Femur (tissue), 1 donor: ENCODE measurements at places on chromosomes 11 and 22.

GRCh38 chr22:50505776-50506610 is 1.5 kb downstream of the LMF2 start:
- DNase-seq: no peak

- no peak for DNase-seq
Observed at GRCh38 chr11:28627690-28628255, 519.6 kb downstream of the METTL15 start.

DNA sequence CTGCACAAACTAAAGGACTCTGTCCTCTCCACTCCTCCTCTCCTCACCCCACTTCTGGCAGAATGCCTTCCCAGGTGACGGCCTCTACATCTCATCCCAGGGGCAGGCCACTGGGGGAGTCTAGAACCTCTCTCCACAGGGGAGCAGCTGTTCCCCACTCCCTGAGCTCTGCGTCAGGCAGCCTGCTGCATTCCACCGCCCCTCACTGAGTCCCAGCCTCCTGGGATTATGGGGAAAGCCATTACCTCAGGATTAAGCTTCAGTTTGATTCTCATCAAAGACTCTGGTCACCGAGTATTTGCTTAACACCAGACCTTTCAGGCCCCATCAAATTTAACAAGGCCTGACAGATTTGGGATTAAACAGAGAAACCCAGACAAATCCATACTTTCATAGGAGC is 405.9 kb downstream of the NXPE2 start:
- DNase-seq: no peak

GRCh38 chr11:73653996-73654395 is 7.6 kb downstream of the PLEKHB1 start:
- no peak for DNase-seq

DNA sequence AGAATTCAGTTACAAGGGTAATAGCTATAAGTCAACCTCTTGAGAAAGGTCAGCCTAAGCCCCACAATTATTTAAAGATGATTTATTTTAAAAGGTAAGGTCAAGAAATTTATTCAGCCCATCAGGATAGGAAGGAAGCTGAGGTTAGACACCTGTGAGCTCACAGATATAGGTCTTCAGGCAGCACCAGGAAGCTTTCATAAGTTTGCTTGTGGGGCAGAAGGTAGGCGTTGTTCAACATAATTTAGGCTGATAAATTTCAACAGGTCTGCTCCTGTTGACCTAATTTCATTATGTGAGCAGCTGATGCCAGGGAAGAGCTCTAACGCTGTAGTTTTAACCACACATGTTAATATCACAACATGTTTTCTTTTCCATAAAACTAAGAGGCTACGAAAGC is 118.1 kb upstream of the APOA1 start:
- no peak for DNase-seq

- DNase-seq: no peak
Observed at GRCh38 chr11:76219243-76219642, 12.9 kb upstream of the WNT11 start.

GRCh38 chr11:83285151-83285770 is 906 bp downstream of the CCDC90B start:
- DNase-seq: no peak

DNA sequence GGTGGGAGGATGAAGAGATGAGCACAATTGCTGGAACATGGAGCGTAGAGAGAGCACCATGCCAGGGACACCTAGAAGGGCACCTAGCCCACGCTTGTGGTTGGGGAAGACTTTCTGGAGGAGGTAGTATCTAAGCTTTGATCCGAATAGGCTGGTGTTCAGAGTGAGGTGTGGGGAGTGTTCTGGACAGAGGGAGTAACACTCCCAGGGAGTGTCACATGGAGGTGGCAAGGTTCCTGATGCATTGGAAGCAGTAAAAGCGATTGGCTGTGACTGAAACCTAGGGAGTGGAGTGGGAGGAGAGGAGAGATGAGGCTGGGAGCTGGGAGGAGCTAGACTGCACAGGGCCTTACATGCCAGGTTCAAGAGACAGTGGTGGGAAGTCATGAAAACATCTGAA is 188.0 kb upstream of the NCAM1 start:
- DNase-seq: no peak

- DNase-seq: no peak
Observed at GRCh38 chr11:12818333-12819015, 144.3 kb downstream of the TEAD1 start.

- DNase-seq: peak; percentile 80
Observed at GRCh38 chr22:37802310-37803194, 5.2 kb upstream of the GCAT start.

GRCh38 chr22:35526333-35526979 is 14.2 kb upstream of the RASD2 start:
- no peak for DNase-seq

DNA sequence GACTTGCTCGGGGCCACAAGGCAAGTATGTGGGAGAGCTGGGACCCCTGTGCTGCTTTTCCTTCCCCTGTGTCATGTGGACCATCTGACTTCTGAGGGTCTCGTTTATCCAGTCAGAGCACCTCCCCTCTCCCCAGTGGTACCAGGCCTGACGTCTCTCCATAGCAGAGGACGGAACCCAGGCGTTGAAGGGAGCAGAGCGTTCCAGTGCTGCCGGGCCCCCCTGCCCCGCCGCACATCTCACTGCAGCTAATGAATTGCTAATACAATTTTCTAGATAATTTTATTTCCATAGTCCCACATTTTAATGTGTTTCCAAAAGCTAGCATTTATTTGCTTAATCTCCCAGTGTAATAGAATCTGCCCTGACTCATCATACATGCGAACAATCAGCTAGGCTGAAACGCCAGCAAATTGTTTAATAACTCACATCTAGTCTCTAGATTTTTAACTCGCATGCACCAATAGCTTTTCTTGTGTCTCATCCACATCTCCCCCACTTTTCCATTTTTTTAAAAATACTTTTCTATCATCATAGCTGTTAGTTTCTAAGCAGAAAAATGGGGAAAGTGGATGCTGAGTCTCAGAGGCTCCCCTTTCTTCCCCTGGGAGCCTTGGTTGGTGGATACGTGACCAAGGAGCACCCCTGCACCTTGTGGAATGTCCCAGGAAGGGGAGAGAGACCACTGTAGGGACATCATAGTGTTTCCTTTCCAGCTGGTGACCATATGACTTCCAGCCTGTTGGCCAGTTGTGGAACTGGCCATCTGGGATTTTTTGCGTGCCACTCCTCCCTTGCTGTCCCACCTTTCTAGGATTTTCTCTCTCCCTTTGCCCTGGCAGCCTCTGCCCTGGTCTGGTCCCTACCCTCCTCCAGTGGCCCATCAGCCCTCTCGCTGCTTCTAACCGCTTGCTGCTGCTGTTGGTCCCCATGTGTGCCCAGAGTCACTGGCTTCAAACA is 58.6 kb upstream of the NNMT start:
- no peak for DNase-seq

GRCh38 chr11:62245271-62245753 is 3.3 kb downstream of the SCGB1D2 start:
- peak; percentile 27 for DNase-seq

- DNase-seq: no peak
Observed at GRCh38 chr11:95524314-95525036, 265.1 kb downstream of the FAM76B start.

DNA sequence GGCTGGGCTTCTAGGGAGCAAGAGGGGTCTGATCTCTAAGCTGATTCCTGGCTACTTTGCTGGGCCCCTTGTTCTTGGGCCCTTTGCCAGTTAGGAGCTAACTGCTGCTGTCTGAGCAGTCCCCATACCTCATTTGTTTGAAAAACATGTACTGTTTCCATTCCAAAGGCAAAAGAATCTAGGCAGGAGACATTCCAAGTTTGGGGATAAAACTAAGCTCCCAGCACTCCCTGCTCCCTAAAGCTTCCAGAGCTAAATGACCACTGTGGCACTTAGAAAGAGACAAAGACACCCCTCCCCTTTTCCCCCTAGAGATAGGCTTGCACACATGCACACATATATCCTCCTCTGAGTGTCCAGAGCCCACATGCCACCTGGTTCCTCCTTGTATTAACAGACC is 22.7 kb upstream of the RRM1 start:
- DNase-seq: no peak

DNA sequence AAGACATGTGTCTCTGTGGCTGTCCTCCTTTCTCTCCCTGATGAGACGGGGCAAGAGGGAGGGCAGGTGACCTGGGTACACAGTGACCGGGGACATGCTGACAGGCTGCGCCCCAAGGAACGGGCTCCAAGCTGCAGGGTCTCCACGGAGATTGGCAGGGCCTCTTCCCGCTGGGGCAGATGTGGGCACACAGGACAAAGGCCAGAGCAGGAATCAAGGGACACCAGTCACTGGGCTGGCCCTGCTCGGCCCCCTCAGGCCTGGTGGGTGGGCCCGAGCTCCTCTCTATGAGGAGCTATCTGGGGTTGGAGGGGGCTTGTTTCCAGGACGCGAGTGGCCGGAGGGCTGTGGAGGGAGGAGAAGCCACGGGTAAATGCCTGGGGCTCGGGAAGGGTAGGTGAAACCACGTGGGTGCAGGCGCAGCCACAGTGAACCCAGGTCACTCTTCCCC is 11.2 kb downstream of the PNPLA5 start:
- no peak for DNase-seq

GRCh38 chr11:125372911-125373310 is 123.2 kb downstream of the FEZ1 start:
- DNase-seq: no peak

DNA sequence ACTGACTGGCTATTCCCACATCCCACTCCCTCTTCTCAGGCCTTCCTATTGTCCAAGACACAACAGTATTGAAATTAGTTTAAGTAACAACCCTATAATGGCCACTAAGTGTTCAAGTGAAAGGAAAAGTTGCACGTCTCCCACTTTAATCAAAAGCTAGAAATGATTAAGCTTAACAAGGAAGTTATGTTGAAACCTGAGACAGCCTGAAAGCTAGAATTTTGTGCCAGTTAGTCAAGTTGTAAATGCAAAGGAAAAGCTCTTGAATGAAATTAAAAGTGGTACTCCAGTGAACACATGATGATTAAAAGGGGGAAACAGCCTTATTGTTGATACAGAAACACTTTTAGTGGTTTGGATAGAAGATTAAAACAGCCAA is 332.7 kb downstream of the CASP12 start:
- DNase-seq: no peak

- no peak for DNase-seq
Observed at GRCh38 chr22:43830931-43831560, 18.9 kb upstream of the EFCAB6 start.

DNA sequence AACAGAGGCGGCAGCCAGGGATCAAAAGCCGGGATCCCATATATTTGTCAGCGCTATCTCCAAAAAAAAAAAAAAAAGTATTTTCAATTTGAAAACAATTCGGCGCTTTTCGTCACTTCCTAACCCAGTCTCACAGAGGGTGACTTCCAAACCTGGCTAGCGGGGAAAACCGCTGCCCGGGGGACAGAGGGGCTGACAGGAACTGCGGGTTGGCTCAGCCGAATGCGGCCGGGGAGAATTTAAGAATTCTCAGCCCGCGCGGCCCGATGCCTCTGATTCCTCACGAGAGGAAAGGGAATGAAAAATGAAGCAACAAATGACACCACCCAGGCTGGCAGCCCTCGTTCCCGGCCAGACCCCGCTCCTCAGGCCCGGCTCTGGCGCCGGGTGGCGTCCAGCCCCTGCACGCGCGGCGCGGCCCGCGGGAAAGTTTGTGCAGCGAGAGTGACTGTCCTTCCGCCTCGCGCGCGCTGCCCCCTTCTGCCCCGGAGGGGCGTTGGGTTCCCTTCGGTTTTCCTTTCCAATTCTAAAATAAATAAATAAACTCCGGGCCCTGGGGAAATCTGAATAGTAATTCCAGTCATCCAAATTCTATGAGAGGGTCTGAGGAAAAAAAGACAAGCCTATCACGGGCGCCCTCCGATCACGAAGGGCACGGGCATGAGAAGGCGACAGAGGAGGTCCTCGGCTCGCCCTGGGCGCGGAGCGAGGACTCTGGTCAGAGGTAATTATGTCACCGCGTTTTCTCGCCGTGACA is 4.8 kb upstream of the PAX6 start:
- peak; percentile 21 for DNase-seq

DNA sequence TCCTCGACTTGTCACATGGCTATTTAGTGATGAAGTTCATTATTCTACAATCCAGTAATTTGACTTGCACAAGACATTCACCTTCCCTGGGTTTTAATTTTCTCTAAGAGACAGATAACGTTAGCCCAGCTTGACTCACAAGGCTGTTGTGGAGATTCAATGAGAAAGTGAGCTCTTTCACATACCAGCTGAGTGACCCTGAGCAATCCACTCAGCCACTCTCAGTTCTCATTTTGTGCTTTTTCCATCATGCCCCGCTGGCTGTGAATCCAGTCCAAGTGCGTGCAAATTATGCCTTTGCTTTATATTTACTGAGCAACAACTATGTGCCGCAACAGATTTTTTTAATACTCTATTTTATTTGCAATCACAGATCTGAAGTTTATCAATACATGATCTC is 176.5 kb downstream of the LARGE1 start:
- no peak for DNase-seq

DNA sequence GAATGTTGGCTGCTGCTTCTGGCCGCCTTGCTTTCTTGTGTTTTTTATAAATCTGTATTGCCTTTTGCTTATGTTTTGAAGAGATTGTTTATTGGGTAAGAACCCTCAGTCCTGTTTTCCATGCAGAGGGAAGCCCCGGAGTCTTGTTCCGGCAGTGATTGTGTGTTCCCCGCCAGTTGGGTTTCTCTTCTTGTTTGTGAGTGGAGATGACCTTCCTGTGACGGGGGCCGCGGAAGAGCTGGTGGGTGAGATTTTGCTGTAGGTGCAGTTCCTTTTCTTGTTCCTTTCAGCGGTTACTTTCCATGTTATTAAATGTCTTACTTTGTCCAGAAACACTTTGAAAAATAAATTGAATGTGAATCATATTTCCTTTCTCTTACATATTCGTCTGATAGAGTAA is 8.3 kb downstream of the TBC1D22A start:
- DNase-seq: no peak

- DNase-seq: no peak
Observed at GRCh38 chr22:42604403-42604802, 10.3 kb downstream of the POLDIP3 start.

- DNase-seq: no peak
Observed at GRCh38 chr22:27278946-27279345, 522.6 kb downstream of the MN1 start.

- no peak for DNase-seq
Observed at GRCh38 chr22:24072361-24072760, 61.3 kb downstream of the CABIN1 start.

- DNase-seq: no peak
Observed at GRCh38 chr11:6216501-6216900, 11.1 kb downstream of the C11orf42 start.

DNA sequence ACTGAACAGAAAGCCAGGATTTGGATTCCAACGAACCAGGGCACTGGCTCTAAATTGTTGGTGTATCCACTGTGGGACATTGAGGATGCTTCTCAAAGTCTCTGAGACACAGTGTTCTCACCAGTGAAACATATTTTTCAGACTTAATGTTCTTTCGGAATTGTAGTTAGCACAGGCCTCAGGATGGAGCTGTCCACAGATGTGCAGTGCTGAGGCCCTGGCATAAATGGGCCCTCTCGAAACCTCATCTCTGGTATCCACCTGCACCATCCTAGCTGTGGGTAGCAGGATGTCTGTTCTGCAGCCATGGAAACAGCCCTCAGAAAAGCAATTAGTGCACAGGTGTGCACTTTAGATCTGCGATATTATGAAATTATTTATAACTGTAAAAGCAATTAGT is 656.8 kb downstream of the TBC1D22A start:
- no peak for DNase-seq
